GM04504 (cell line): ENCODE measurements at places on chromosomes 5 and 9.

GRCh38 chr9:125428902-125429467 is 167.4 kb downstream of the GAPVD1 start:
- DNase-seq, result no peak

GRCh38 chr5:132056610-132057497 is 3.6 kb upstream of the IL3 start:
- DNase-seq, result no peak

DNA sequence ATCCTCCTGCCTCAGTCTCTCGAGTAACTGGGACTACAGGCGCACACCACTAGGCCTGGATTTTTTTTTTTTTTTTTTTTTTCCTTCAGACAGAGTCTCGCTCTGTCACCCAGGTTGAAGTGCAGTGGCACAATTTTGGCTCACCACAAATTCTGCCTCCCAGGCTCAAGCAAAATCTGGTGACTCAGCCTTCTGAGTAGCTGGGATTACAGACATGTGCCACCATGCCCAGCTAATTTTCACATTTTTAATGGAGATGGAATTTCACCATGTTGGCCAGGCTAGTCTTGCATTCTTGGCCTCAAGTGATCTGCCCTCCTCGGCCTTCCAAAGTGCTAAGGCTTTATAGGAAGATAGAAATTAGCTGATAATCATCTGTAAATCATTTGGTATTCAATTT is 43.9 kb downstream of the NSA2 start:
- peak; percentile 11 for DNase-seq

DNA sequence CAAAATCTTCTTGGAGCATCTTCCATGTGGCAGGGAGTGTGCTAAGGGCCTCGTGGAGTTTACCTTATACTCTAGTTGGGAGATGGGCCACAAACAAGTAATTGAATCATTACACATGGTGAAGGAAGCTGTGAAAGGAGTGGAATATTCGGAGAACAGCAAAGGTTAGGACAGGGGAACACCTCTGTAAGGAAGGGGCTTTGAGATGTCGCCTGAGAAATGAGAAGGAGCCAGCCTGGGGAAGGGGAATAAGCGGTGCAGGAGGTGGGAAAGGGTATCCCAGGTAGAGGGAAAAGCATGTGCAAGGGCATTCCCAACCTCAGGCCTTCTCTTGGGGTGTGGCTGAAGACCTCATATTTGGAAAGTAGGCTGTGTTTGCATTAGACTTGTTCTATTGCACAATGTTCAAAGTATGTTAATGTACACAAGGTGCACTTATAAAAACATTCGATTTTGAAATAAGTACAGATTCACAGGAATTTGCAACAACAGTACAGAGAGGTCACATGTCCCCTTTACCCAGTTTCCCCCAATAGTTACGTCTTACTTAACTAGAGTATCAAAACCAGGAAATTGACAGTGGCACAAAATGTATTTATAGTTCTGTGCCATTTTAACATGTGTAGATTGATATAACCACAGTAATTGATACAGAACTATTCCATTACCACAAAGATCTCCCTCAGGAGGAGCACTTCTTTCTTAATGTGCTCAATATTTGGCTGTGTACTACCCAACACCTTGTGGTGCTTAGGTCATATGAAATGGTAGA is 2.4 kb upstream of the STOM start:
- no peak for DNase-seq

DNA sequence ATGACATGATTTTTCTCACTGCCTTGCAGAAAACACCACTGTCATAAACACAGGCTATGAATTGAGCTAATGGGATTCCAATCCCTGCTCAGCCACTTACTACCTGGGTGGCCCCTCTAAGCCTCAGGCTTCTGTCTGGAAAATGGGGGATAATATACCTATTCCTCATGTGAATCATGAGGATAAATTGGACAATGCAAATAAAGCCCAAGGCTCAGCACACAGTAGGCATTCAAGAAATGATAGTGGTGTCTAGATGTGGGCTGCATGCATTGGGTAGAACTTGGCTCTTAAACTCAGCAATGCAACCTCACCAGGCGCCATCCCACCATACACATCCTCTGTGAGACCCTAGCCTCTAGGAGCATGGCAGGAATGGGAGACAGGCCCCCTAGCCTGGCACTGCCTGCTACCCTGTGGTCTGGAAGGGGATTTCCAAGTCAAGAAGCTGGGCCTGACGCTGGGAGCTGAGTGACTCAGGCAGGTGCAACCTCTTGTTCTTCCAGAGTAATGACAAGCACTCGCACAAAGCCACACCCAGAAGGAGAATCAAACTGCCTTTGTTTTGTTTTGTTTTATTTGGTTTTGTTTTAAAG is 2.3 kb upstream of the TNIP1 start:
- DNase-seq, result no peak

GRCh38 chr9:32590898-32591297 is 17.9 kb upstream of the NDUFB6 start:
- no peak for DNase-seq

DNA sequence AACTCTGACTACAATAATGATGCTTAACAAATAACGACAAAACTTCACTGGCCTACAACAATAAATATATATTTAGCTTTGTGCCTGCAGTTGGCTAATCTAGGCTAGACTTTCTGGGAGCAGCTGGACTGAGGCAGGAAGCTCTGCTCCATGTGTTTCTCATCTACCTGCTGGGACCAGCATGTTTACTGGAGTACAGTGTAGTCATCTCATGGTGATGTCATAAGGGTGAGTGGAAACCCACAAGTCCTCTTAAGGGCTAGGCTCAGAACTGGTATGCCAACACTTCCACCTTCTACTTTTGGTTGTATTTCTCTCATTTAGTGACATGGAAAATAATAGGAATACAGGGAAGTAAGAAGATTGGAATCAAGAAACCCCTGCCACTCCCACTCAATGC is 85.7 kb upstream of the NIPBL start:
- DNase-seq, result no peak

GRCh38 chr9:91873637-91874051 is 76.4 kb downstream of the ROR2 start:
- DNase-seq, result no peak

- no peak for DNase-seq
Observed at GRCh38 chr5:138339091-138339456, 1.0 kb downstream of the FAM53C start.

- DNase-seq, result no peak
Observed at GRCh38 chr5:122947772-122948171, 88.8 kb downstream of the PPIC start.

- DNase-seq, result no peak
Observed at GRCh38 chr5:89954916-89955315, 454.6 kb downstream of the CETN3 start.

GRCh38 chr5:150311015-150311692 is 8.4 kb upstream of the ARSI start:
- no peak for DNase-seq

DNA sequence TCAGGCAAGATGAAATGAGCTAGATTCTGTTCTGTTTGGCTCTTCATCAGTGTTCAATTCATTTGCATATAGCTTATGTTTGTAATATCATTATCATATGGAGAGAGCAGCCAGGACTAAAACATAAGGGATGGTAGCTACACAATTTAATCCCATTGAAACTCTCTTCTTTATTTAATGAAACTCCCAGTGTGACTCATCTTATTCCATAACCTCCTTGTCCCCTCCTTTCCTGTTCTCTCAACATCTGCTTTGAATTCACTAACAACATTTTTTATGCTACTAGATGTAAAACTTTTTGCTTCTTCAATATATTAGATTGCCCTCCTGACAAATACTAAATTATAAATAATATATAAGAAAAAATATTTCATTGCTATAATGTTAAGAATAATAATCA is 1823.4 kb downstream of the MAT2B start:
- no peak for DNase-seq

GRCh38 chr9:79684711-79685575 is 113.2 kb downstream of the TLE4 start:
- no peak for DNase-seq

DNA sequence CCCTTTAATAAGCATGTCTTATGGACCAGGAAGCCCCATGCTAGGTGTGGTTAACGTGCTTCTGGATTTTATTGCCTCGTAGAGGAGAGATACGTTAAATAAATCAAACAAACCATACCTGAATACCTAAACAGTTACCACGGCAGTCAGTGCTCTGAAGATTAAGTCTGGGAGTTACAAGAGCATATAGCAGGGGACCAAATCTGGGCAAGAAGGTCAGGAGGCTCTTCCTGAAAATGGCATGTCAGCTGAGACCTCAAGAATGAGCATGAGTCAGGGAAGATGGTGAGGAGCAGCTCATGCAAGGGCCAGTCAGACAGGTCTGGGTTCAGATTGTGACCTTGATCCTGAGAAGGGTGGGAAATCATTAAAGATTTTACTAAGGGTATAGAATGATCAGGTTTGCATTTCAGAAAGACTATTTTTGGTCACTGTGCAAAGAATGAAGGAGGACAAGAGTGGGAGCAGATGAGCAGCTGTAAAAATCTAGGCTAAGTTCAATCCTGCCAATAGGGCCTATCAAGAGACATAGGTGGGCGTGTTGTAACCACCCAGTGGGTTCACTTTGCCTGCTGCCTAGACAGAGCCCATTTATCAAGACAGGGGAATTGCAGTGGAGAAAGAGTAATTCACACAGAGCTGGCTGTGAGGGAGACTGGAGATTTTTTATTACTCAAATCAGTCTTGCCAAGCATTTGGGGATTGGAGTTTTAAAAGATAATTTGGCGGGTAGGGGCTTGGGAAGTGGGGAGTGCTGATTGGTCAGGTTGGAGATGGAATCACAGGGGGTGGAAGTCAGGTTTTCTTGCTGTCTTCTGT is 4.8 kb upstream of the ZNF366 start:
- no peak for DNase-seq

DNA sequence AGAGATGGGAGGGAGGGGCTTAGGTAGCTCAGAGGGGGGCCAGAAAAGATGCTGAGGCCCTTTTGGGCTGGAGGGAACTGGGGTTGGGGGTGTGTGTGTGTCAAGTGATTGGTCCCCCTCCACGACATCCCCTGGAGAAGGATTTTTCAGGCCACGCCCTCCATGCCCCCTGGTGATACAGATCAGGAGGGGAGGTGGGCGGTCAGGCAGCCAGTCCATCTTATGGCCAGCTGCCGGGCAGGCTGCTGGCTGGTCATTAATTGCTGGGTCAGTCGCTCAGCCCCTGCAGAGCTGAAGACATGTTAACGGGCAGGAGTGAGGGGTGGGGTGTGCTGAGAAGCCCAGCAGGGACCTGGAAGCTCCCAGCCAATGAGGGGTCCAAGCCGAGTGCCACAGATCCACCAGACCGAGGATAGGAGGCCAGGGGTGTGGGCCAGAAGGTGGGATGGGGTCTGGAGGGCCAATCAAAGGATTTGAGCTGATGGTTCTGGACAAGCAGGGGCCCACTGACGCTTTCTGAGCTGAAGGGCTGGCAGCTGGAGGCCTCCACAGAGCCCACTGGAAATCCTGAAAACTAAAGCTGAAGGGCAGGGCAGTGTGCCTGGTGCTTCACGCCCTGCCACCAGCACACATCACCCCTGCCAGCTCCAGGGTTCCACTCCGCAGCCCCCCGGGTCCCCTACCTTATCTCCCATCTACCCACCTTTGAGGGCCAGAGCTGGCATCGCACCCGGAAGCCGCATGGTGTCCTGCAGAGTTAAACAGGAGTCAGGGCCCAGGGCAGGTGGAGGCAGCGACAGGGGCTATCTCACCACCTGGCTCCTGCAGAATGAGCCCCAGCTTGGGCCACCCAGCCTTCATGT is 19.1 kb downstream of the PDGFRB start:
- no peak for DNase-seq

DNA sequence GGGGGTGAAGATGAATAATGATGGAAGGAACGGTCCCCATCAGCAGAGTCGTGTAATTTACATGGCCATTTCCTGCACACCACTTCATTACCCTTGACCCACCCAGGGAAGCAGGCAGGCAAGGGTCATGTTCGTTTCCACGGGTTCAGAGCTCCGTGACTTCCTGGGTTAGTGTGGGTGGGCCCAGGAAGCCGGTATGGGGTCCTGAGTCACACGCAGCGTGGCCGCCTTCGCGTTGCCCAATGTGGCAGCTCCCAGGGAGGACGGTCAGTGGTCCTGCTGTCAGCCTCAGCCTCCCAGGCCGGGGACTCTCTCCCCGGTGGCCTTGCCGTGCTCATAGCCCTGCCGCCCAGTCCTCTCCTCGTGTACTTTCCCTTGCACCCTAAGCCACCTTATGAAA is 5.1 kb upstream of the TERT start:
- DNase-seq, result no peak

DNA sequence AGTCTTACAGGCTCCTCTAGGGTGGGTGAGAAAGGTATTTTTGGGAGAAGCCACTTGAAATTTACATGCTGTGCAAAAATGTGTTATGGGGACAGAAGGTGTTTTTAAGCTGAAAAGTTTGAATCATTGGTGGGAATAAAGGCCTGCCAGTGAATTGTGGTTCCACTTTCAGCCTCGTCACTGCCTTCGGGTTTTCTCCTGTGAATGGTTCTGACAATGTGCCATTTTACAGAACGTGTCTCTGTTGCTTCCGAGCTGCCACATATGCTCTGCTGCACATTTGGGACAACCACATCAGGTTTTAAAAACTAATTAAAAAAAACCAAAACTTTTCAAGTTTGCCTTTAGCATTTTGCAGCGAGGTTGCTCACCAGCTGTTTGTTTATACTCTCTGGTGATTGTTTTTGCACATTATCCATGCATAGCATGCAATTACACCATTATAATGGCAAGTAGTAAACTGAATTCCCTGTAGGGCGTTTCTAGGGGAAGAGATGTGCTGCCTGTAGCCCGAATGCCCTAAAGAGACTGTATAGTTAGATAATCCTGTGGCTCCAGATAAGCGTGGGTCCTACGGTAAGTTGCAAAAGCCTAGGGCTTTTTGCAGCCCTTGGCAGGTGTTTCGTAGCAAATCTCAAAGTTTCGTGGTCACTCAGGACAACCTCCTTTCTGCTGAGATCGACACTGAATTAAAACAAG is 40.1 kb upstream of the SUB1 start:
- DNase-seq, result no peak
